ENCODE measurements at places on chromosomes 6 and 20. TPM values are rescaled to one million over a fixed set of nuclear protein-coding genes. Genes with fewer than 3 reads are reported as not detected.
A peak's percentile ranks its signal among the peaks of the same experiment; 100 is the strongest.

DNA sequence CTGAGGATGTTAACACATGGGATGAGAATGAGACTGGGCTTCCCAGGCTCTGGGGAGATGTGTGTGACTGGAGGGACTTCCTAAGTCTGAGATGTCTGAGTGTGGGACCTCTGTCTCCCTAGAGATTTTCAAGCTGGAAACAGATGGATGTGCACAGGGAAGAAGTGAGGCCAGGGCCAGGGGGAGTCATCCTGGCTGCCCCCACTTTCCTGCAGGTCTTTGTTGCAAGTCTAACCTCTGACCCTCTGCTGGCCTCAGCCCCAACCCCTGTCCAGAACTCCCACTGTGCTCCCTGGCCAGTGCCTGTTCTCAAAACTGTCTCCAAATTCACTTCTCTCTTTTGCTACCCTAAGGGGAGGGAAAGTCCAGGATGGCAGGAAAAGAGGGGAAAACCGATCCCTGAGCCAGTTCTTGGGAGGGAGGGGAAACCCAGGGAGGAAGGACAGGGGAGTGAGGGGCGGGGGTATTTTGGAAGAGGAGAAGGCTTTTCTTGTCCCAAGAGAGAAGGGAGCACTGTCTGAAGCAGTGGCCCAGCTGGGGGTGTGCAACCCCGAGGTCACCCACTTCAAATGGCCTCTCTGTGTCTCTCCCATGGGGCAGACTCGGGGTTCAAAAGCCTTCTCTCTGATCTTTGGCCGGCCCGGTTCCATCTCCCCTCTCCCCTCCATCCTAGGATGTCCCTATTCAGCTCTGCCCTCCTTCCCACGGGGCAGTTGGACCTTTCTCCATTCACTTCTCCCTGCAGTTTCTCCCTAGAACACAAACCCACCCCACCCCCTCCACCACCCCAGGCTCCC is 3.1 kb downstream of the PPP1R18 start:
- DNase-seq = no peak

DNA sequence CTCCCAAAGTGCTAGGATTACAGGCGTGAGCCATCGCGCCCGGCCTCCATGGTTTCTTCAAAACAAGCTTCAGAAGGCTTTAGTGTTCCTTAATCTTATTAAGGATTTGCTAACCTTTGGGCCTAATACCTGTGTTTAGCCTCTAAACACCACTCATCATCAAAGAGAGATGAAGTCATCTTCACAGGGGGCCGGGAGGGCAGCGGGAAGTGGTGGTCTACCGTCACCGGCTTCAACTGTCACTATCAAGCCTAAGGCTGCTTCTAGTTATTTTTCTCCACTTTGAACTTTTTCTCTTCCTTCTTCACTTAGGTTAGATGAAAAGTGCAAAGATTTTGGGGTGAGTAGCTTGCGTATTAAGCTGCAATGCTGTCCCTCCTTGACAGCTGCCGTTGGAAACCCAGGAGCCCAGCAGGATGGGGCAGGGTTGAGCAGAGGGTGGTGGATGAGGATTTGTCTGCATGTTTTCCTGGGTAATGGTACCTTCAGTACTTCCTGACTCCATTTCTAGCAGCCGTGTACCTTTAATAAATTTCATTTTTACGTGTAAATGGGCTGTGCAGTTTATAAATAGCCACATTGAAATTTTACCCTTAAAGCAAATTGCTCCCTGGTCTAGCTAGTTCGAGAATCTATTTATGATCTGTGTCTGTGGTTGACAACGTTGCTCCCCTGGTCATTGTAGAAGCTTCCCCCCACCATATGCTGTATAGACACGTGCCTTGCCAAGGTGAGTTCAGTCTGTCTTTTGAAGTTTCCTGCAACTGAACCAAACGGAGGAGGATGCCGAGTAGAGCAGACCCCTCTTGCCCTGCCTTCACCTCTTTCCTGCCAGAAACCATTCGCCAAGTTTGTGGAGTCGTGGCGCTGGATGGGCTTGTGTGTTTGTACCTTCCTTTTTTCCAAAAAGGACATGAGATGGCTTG is 64.8 kb downstream of the SYNJ2 start:
- DNase-seq = no peak

- peak; percentile 82 for DNase-seq
Observed at GRCh38 chr6:154613137-154613676, 102.7 kb upstream of the CNKSR3 start.

DNA sequence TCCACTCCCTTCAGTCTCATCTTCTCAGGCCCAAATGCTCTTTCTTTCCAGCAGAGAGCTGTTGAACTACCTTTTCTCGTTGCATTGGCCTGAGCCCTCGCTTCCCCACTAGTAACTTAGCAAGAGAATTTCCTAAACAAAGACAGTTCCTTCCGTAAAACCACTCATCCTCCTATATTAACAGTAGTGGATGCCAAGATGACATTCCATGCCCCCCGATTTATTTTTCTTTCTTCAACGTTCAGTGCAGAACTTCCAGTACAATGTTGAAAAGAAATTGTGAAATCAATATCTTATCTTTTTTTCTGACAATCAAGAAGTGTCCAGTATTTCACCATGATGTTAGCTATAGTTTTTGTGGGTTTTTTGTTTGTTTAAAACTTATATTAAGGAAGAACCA is 45.8 kb downstream of the SOX4 start:
- DNase-seq = no peak

DNA sequence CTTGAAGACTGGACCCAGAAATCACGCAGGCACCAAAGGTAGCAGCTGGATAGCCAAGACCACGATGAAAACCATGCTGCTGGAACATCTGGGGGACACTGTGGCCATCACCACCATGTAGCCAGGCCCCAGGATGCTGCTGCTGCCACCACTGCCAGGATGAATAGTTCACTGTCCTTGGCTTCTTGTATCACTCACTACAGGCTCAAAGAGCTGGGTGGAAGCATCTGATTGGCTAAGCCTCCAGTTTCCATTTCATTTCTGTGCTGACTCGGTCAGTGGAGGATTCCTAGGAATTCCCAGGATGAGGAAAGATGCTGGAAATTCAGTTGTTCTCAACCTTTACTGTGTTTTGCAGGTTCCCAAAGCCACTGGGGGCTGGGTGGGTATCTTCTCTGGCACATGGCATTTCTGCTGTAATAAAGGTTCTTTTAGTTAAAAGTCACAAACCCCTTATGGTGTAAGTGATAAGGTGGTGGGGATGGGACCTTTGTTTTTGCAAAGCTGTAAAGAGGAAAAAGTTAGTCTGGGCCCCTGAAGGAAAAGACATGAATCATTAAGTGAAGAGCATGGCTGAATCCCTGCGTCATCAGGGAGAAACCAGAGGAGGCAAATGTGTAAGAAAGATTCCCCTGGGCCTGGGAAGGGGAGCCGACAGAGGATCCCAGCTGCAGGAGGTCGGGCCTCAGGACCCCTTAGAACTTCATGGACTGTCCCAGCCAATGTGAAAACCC is 75.6 kb upstream of the RNF24 start:
- DNase-seq = no peak

DNA sequence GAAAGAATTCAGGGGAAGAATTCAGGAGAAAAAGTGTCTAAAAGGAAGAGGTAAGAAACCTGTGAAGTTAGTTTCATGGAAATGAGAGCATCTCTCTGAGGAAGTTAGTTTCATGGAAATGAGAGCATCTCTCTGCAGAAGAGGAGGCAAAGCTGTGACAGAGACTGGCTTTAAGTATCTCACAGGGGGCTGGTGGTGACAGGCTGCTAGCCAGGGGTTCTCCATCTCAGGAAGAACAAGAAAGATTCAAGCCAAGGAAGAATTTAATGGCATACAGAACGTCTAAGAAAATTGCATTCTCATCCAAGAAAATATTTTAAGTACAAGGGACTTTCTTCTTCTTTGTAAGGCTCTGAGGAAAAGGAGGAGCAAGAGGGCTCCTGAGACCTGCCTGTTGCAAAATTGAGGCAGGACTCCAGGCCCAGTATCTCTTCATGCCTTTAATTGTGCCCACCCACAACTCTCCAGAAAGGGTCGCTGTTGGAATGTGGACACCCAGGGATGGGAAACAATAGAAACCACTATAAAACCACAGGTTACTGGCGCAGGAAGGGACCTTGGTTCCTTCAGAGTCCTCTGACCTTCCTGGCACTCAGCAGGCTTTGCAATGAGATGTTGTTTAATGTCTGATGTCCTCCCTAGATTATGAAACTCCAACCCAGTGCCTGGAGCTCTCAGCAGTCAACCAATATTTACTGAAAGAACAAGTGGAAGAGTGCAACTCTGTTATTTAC is 136.8 kb downstream of the FNDC1 start:
- no peak for DNase-seq

DNA sequence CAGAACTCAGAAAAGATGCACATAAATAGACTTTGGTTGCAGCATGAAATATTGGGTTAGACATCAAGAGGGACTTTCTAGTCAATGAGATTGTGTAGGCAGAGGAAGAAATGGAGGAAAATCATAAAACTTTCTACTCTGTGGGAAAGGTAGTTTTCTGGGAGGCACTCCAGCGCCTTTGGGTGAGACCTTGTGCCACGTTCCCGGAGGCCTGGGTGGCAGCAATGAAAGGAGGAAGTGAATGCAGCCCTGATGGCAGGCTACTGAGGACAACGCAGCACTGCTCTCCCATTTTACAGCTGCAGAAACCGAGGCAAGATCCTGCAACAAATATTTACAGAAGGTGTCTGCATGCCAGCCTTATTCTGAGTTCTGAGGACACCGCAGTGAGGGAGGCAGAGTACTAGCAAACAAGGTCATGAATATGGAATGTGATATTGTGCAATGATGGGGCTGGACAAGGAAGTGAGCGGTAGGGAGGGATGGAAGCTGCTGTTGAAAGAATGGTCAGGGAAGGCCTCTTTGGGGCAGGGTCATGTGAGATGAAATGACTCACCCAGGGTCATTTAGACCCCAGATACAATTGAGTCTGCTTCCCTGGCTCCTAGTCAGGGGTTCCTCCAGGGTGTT is 159.1 kb downstream of the TFAP2C start:
- no peak for DNase-seq

GRCh38 chr6:150999107-150999506 is 133.6 kb downstream of the MTHFD1L start:
- DNase-seq = no peak

DNA sequence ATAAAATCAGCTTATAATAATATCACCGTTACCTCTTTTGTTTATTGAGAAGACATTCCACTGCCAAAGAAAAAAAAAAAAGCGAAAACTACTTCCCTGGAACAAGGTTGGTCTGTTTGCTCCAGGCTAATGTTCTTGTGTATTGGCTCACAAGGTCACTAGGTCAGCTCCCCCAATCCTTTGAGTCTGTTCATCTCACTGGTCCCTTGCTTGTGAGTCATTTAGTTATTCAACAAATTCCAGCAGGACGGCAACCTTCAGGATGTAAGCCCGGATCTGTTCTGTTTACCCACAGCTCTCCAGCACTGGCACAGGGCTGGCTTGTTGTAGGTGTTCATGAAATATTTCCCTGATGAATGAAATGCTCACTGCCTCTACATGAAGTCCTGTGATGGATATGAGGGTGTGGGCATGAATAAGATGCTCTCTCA is 3.3 kb downstream of the ARHGAP40 start:
- DNase-seq = no peak

- DNase-seq = peak; percentile 1
Observed at GRCh38 chr20:63843778-63844177, 12.7 kb upstream of the ZBTB46 start.

GRCh38 chr20:32742322-32743236 is 688 bp downstream of the COMMD7 start:
- peak; percentile 37 for DNase-seq

DNA sequence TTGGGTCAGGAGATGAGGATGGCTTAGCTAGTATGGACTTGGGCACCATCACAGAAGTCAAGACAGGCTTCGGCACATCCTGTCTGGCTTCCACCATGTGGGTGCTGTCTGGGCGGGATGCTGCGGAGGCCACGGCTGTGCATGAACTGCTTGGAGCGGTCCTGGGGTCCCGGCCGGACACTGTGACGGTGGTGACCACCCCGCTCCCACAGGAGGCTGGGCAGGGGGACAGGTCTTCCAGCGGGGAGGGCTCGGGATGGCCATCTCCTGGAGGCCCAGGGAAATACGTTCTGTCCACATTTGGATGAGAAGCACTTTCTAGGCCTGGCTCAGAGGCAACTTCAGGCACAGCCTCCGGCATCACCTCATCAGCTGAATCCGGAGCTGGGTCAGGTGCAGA is 32.1 kb upstream of the TCFL5 start:
- no peak for DNase-seq

GRCh38 chr6:115830895-115831294 is 229.8 kb downstream of the FRK start:
- DNase-seq = peak; percentile 2

DNA sequence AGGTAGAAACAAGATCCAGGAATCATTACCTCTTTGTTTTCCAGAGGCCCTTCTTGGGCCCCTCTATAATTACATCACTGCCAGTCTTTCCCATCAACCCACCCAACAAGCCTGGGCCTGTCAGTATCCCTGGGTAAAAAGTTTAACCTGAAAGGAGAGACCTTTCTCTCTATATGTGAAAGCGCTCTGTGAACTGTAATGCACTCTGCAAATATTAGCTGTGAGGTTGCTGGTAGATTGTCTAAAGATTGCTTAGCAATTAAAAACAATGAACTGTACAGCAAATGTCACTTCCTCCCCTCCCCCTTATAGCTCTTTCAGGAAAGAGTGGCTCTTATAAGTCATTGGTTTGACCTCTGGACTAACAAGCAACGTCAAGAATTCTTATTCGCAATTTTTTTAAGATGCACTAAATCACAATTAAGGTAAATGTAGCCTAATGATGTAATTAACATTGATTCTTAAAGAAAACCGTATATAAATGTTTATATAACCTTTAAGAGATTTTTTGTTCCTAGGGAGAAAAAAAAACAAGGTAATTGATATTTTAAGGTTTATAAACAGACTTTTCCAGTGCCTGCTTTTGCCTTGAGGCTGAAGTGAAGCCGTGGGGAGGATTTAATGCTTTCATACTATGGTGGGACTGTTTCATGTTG is 18.4 kb downstream of the ECT2L start:
- peak; percentile 59 for DNase-seq

DNA sequence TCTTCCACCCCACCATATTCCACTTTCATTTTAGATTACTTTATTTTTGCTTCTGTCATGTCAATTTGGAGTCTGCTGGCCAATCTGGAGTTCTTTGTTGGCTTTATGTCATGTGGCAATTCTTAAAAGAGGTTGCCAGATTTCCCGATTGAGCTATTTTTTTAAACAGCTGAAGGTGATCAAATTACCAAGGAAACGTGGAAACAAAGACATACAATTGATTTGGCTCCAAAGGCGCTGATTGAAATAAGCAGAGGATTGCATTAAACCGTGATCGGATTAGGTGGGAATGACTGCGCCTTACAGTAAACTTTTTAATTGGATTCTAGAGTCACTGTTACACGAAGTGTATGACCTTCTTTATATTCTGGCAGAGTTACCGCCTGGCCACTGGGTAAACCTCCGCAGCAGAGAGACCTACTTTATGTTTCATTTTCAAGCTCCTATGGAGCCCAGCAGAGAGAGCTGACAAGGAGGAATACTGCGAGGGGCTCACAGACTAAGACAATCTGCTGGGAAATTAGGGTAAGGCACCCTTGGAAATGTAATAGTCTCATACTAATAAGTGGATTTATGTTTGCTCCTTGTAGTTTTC is 37.9 kb downstream of the SIM1 start:
- no peak for DNase-seq

BANF2 gene
- not detected for polyA plus RNA-seq

PSMB8 gene
- polyA plus RNA-seq = 47.3 TPM

TMEM217 gene
- polyA plus RNA-seq = 1.5 TPM

C6orf136 gene
- polyA plus RNA-seq = 34.7 TPM

MRPS26 gene
- 60.8 TPM for polyA plus RNA-seq

MRPL18 gene
- 64.4 TPM for polyA plus RNA-seq

C2 gene
- 9.3 TPM for polyA plus RNA-seq

BPIFB4 gene
- polyA plus RNA-seq = 0.12 TPM

SYS1 gene
- polyA plus RNA-seq = 31.7 TPM

MLN gene
- polyA plus RNA-seq = 154 TPM

MYLK4 gene
- polyA plus RNA-seq = 0.48 TPM

BTNL2 gene
- 0.18 TPM for polyA plus RNA-seq

SAMD3 gene
- polyA plus RNA-seq = 3.6 TPM

WFDC12 gene
- polyA plus RNA-seq = not detected

POM121L2 gene
- not detected for polyA plus RNA-seq
